ENCODE measurements at places on chromosomes 5 and 9.
A peak's percentile ranks its signal among the peaks of the same experiment; 100 is the strongest.

- no peak for DNase-seq
Observed at GRCh38 chr5:168104811-168105481, 186.5 kb upstream of the WWC1 start.

DNA sequence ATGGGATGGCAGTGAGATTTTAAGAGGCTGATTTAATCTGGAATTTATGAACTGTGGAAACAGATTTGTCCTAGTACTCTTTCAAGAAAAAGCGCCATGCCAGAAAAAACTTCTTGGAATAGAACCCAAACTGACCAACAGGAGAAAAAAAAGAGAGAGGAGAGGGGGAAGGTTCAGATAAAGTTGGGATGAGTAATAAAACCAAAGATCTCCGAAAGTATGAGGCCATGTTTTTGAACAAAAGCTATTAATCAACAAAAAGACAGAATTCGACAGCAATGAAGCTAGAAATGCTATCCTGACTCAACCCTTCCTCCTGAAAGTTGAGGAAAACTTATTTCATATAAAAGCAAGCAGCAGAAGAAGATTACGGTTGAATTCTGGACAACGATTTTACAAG, 135.5 kb downstream of the CEMIP2 start:
- DNase-seq, result no peak

- DNase-seq, result no peak
Observed at GRCh38 chr5:62600560-62601252, 22.1 kb downstream of the LRRC70 start.

- no peak for DNase-seq
Observed at GRCh38 chr5:56026863-56027300, 32.1 kb upstream of the IL6ST start.

GRCh38 chr9:133377721-133378216, 1.6 kb downstream of the STKLD1 start:
- DNase-seq, result no peak

DNA sequence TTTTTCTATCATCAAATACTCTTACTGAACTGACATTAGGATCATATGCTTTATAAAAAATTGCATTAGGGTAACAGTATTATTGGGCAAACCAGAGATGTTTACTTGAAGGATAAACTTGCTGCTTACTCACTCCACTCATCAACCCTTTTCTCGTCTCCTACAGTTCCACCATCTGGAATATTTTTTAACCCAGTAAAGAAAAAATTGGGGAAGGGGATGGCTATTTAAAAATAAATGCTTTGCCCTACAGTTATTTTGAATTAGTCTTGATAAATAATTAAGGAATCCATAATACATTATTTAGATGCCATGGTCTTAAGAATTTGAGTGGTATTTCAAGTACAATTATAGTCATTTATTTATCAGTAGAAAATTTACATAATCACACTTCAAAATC, 225.8 kb downstream of the MEF2C start:
- DNase-seq, result no peak

DNA sequence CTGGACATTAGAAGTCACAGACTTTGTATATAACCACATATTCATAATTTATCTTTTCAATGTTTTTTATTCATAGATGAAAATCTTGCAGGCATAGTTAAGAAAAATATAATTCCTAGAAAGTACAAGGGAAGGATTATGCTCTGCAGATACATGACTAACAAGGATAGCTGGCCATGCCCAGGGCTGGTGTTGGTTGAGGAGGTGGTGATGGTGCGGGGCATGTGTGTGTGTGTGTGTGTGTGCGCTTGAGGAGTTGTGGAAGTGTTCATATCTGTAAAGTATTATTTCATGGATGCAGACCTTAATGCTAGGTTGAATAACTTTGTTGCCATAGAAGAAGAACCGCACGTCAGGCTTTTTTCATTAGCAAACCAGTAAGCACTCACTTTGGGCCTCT, 1.3 kb downstream of the S1PR3 start:
- DNase-seq, result no peak

DNA sequence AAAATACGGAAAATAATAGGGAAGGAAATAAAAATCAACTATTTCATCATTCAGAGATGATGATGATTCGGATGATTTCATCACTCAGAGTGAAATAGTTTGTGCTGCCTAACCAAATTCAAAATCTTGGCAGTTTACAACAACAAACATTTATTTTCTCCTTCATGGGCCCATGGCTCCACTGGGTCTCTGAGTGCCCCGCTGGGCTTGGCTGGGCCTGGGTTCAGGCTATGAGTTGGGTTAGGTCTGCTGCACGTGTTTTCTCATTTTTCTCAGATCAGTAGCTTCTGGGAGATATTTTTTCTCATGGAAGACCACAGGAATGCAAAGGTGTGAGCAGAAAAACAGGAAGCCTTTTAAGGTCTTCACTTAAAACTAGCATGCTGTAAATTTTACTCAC, 24.0 kb upstream of the F2RL1 start:
- DNase-seq, result no peak

- DNase-seq, result peak; percentile 95
Observed at GRCh38 chr9:96418083-96418919, at the start of gene ZNF367. Gene ZNF367 (minus strand): TSS chr9:96418370. CDS start chr9:96418032, 338 bp downstream.

- DNase-seq, result no peak
Observed at GRCh38 chr9:114348261-114348905, 18.7 kb downstream of the ORM2 start.

DNA sequence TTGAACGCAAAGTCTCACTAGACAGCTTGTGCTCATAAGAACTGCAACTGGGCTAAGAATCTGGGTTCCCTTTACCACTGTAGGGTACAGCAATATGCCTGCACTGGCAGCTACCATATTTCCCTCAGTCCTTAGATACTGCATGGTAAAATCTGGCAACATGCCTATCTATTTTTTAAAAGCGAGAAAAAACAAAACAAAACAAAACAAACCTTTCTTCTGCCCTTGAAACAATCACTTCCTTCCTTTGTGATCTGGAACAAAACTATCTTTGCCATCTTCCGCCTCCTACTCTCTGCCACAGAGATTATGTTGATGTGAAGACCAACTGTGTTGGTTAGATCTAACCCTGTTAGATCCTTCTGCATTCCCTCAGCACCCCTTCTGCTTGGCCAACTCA, 242.9 kb downstream of the EBF1 start:
- no peak for DNase-seq

DNA sequence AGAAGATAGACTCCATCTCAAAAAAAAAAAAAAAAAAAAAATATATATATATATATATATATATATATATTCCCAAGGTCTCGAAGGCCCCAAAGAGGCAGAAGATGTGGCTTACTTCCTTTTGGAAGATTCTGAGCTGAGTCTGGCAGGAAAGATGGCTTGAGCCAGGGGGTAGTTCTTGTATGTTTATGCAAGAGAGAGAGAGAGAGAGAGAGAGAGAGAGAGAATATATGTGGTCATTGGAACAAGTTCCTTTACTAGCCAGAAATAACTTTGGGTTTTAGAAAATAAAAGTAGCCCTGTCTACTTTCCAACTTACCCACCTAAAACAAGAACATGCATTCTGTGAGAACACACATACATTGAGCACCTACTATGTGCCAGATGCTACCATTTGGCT, 17.6 kb downstream of the NCS1 start:
- DNase-seq, result no peak

- no peak for DNase-seq
Observed at GRCh38 chr9:27888661-27889295, 315.5 kb upstream of the C9orf72 start.

DNA sequence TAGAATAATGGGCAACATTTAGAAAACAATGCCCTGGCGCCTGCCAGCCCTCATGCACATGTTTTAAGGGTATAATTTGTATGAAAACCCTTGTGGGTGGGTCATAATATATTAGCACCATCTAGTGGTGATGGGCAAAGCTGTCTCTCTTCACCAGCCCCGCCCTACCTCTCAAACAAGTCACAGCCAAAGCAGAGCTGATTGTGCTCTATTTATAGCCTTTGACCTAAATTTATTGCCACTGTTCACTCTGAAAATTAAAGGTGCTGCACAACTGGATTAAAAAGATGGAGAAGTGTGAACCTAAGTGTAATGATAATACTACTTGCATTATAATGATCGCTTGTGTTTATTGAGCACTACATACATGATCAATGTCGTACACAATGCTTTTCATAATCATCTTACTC, 131.9 kb upstream of the ANKH start:
- peak; percentile 81 for DNase-seq

DNA sequence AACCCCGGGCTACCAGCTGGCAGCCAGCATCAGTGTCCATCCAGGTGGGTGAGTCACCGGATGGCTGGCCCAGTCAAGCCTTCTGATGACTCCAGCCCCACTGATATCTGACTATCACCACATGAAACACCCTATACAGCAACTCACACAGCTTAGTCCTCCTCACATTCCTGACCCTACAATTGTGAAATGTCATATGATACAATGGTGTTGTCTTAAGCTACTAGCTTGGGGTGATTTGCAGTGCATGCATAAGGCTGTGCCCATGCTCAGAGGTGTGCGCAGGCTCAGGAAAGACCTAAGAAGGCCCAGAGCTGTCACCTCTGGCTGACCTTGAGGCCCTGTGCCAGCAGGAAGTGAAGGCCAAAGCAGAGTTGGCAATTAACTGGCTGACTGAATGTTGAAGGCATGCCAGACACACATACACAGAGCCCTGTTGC, 21.5 kb upstream of the SEMA4D start:
- no peak for DNase-seq

DNA sequence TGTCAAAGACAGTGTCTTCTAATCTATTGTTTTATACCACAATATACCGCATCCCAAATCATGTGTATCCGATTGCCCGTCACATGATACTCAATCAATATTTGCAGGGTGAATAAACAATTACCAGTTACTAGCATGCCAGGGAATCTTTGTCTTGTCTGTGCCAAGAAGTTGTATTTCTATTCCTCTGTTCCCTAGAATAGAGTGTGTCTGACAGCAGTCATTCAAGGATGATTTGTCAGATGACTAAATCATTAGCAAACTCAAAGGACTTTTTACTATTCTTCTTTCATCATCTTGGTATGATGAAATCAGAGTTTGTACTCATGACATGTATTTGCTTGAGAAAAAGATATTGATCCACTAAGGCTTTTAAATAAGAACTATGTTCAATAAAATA, 348.8 kb downstream of the HTR1A start:
- DNase-seq, result no peak

DNA sequence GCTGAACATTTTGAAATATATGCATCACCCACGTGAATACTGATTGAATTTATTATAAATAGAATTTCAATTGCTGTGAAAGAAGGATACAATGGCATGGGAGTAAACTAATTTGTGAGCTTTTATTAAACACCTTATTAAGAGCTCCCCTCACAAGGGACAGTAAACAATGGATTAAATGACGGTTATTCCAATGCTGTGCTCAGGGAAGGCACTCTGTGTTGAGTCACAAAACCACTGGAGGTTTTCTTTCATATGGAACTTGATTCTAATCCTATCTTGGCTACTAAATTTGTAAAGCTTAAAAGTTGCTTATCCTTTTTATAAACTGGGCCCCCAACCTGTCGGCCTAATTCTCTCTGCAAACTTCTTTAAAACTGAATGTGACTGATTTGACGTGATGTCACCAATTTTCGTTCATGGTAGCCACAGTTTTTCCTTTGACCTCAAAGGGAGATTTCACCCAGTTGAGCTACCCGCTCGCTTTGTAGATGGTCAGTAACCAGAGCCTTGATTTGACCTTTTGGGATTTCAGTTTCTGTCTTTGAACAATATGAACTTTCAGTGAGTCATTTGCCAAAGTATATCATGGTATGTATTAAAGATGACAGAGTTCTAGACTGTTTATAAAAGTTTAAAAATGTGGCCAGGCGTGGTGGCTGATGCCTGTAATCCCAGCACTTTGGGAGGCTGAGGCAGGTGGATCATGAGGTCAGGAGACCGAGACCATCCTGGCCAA, 61.3 kb upstream of the PIK3R1 start:
- no peak for DNase-seq

- DNase-seq, result no peak
Observed at GRCh38 chr9:38134611-38135237, 65.7 kb upstream of the SHB start.

GRCh38 chr5:33556330-33557328, 115.9 kb downstream of the TARS1 start:
- no peak for DNase-seq

GRCh38 chr9:34690983-34691935, at the start of gene CCL19:
Gene CCL19 (minus strand): TSS chr9:34691276. CDS start chr9:34691139, 137 bp downstream.
- no peak for DNase-seq

DNA sequence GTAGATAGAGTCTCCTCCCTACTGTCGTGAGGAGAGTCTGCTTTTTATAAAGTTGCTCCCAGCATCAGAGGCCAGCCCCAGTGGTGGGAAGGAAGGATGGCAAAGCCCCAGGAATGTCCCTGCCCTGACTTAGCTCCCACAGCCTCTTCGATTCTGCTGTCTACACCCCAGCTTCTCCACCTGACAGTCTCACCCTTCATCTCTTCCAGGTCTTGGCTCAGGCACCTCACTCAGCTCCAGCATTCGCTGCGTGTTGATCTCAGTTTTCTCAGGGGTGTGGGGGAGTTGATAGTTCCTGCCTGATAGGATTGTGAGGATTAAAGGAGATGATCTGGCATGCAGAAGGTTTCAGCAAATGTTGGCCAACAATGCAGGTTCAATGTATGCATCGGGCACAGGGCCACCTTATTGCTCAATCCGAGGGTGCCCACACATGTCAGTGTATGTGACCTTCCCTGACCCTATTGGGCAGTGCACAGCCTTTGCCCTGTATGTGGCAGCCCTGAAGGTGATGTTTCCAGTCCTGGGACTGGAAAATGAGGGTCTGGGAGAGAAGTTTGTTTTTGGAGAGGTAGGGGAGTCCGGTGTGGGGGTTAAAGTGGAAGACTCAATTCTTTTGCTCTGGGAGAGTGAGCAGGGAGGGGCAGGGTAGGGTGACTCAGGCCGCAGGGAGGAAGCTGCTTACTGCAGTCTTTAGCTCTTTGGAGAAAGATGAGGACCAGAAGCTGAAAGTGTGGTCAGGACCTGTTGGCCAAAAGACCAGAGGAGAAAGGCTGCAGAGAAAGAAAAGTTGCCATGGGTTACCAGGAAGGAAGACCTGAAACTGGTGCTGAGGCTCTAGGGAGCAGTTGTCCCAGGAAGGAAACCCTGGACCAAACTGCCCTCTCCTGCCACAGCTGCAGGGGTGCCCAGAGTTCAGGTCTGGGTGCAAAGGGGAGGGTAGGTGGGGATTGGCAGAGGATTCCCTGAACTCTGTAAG, 153.2 kb downstream of the MACROH2A1 start:
- no peak for DNase-seq

DNA sequence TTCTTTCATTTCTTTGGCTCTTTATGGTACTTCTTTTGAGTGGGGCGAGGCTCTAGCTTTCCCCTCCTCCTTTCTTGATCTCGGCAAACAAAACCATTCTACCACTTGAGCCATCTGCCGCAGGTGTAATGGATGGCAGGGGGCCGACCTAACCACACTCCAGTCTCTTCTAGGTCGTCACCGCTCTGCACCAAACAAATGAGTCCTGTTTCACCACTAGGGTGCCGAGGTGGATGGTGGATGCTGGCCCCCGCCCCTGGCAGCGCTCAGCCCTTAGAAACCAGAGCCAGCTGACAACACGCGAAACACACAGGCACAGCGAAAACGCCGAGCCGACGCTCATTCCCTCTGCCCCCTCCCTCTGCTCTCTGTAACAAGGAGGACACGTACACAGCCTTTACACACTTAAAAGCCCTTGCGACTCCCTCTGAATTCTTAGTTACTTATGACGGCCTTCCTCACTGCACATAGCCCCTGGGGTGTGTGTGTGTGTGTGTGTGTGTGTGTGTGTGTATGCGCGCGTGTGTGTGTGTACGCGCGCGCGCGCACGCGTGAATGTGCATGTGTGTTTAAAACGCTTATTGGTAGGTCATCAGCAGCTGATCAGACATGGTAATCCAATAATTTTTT, 199.4 kb downstream of the MEF2C start:
- peak; percentile 78 for DNase-seq

- DNase-seq, result no peak
Observed at GRCh38 chr5:1497795-1498622, 25.8 kb downstream of the LPCAT1 start.

All from NCI-H1105 (cell line).